Uterus (tissue), 4 donors: ENCODE measurements at places on chromosomes 2 and 18.

GRCh38 chr2:173584676-173585458 is 230.2 kb downstream of the CDCA7 start:
- no peak for DNase-seq

GRCh38 chr18:31683106-31683505 is 1.3 kb downstream of the B4GALT6 start:
- DNase-seq = no peak

DNA sequence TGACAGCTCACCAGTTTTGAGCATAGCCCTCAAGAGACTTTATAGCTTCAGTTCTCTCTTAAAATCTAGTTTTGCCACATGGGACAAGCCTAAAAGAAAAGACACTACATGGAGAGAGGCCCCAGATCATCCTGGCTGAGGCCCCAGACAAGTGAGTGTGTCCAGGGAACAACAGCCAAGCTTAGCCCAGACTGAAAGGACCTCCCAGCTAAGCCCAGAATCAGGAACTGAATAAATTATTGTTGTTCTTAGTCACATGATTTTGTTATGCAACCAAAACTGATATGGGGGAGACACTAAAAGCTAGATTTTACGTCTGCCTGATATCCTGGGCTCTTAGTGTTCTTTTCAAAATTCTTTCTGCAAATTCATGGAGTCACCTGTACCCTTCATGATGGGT is 29.3 kb upstream of the LBH start:
- DNase-seq = peak; percentile 63

DNA sequence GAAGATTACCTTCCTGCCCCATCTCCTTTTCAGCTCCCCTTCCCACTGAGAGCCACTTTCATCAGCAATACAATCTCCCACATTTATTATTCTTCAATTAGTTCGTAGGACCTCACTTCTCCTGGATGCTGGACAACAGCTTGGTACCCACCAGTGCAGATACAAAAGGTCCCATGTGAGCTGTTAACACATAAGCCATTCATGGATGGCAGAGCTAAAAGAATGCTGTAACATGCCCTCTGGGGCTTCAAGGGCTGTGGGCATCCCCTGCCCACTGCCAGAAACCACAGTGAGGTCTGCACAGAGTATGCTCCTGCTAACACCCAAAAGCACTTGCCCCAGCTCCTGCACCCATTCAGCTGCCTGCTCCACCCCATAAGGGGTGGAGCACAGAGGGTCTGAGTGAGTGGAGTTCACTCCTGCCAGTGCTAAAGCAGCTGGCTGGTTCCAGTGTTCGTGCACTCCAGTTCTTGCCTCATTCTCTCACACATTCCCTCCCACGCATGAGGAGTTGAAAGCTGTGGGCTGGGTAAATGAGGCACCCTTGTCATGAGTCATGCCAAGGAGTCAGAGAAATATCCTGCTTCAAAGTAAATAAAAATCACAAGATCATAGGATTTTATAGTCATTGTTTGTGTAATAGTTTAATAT is 305.9 kb upstream of the TMEFF2 start:
- DNase-seq = no peak

DNA sequence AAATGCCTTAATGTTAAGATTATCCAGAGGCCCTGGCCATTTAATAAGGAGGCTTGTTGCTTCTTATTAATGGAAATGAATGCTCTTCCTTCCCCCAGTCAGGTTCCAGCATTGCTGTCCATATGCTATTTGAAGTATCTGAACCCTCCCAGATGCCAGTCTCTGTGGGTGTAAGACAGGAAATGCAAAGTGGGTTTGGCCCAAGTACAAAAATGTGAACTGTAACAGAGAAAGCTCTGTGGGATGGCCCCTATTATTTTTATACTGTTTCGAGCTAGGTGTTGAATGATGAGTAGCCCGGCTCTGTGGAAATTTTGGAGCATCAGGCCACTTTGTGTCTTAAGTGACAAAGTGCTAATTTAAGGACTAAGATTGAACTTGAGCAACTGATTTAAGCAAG is 141.0 kb downstream of the UXS1 start:
- DNase-seq = no peak

GRCh38 chr2:120267348-120267747 is 14.7 kb downstream of the RALB start:
- no peak for DNase-seq

- no peak for DNase-seq
Observed at GRCh38 chr2:224849264-224849663, 133.1 kb upstream of the CCDC195 start.

GRCh38 chr2:212609479-212609878 is 70.9 kb upstream of the ERBB4 start:
- DNase-seq = no peak

- no peak for DNase-seq
Observed at GRCh38 chr2:213980883-213981282, 430.0 kb upstream of the VWC2L start.
